ENCODE measurements at places on chromosomes 13 and 19. TPM values are rescaled to one million over a fixed set of nuclear protein-coding genes. Genes with fewer than 3 reads are reported as not detected.

Gene ZNF547
- 3.2 TPM for total RNA-seq

Gene CARM1
- total RNA-seq: 46.0 TPM

Gene IL4I1
- total RNA-seq: 1.1 TPM

Gene LSM14A
- 175 TPM for total RNA-seq

Gene CEACAM19
- total RNA-seq: 2.2 TPM

Gene MYO16
- total RNA-seq: not detected

Gene ERCC5
- total RNA-seq: 33.1 TPM

Gene CD209
- total RNA-seq: not detected

Gene SIAH3
- total RNA-seq: 0.10 TPM

Gene SLC46A3
- total RNA-seq: 3.3 TPM

Gene GRIK5
- 0.21 TPM for total RNA-seq

Gene IZUMO4
- 2.7 TPM for total RNA-seq

Gene IFI30
- 58.9 TPM for total RNA-seq

Gene REEP6
- 23.1 TPM for total RNA-seq

Gene POLR2E
- 395 TPM for total RNA-seq

Gene COMP
- not detected for total RNA-seq

Gene COL4A1
- 0.29 TPM for total RNA-seq

Gene SMIM44
- total RNA-seq: 0.60 TPM

Gene CDC42EP5
- total RNA-seq: 72.4 TPM

Gene SMAD9
- total RNA-seq: 0.10 TPM

Gene WDR88
- total RNA-seq: not detected

Gene VSTM2B
- not detected for total RNA-seq

Gene SLC17A7
- total RNA-seq: 0.18 TPM

Gene KLK13
- total RNA-seq: not detected

Gene C3
- 0.64 TPM for total RNA-seq

Gene KIR2DL3
- total RNA-seq: not detected

Gene FBXO27
- not detected for total RNA-seq

Gene OR10H4
- not detected for total RNA-seq

Gene ZNF626
- total RNA-seq: not detected

Gene RNF225
- total RNA-seq: 0.99 TPM

Gene GADD45B
- total RNA-seq: 15.2 TPM

Gene OR10H1
- not detected for total RNA-seq

Gene MTUS2
- 0.05 TPM for total RNA-seq

Gene ZNF610
- total RNA-seq: not detected

Gene GPR4
- total RNA-seq: not detected

Gene PDX1
- 0.89 TPM for total RNA-seq

Gene NCR1
- total RNA-seq: not detected

Gene CD33
- not detected for total RNA-seq

Gene ZNF627
- 2.4 TPM for total RNA-seq

Gene PRKCG
- 0.05 TPM for total RNA-seq

Gene KLK2
- total RNA-seq: not detected

Gene PSG11
- total RNA-seq: not detected

Gene FIZ1
- total RNA-seq: 15.9 TPM

Gene ZNF492
- total RNA-seq: not detected

Gene CYP4F2
- total RNA-seq: not detected

Gene FPR3
- total RNA-seq: not detected

Gene ZNF850
- total RNA-seq: 0.34 TPM

Gene SPIB
- not detected for total RNA-seq

Gene EFNA2
- 43.6 TPM for total RNA-seq

Gene ZNF432
- total RNA-seq: 5.3 TPM

Gene LPAR2
- total RNA-seq: 16.2 TPM
